Activated B cell treated with CpG ODN at 0.5 μM for 24 hours (primary cell): ENCODE measurements at places on chromosomes 11 and 22. TPM values are rescaled to one million over a fixed set of nuclear protein-coding genes. Genes with fewer than 3 reads are reported as not detected.

TCN2 gene
- total RNA-seq: not detected in 2 replicates

DNA sequence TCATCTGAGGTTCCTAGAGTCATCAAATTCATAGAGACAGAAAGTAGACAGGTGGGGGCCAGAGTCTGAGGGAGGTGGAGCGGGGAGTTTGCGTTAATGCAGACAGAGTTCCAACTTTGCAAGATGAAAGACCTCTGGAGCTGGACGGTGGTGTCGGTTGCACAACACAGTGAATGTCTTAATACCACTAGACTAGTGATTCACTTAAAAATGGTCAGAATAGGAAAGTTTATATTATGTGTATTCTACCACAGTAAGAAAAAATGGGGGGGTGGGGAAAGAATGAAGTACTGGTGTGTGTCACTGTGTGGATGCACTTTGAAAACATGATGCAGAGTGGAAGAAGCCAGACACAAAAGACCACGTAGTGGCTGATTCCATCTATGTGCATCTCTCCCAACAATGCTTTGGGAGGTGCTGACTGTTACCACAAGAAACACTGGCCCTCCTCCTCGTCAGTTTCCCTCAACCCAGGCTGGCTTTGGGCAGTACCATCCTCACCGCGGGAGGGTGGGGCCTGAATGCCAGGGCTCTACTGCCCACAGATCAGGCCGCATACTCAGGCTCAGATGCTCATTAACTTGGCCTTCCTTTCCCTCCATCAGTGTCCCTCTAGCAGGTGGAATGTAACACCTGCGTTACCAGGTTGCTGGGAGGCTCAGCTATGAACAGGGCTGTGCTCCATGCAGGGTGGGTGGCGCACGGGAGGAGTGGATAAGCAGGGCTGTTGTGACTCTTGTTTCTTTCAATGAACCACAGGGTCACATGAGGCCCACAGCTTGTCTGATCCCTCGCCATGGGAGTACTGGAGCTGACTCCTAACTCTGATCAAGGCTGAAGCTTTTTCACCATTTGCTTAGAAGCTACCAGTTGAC is 297.0 kb downstream of the CTTN start:
- H3K27ac ChIP-seq: no peak overlapping the region
- no peaks in the 10 kb centered on the region for H3K4me1 ChIP-seq
- no peak for DNase-seq
- H3K4me3 ChIP-seq: no peak overlapping the region
- H3K36me3 ChIP-seq: no peaks in the 10 kb centered on the region

HSPB2 gene
- total RNA-seq: not detected in 2 replicates

DNA sequence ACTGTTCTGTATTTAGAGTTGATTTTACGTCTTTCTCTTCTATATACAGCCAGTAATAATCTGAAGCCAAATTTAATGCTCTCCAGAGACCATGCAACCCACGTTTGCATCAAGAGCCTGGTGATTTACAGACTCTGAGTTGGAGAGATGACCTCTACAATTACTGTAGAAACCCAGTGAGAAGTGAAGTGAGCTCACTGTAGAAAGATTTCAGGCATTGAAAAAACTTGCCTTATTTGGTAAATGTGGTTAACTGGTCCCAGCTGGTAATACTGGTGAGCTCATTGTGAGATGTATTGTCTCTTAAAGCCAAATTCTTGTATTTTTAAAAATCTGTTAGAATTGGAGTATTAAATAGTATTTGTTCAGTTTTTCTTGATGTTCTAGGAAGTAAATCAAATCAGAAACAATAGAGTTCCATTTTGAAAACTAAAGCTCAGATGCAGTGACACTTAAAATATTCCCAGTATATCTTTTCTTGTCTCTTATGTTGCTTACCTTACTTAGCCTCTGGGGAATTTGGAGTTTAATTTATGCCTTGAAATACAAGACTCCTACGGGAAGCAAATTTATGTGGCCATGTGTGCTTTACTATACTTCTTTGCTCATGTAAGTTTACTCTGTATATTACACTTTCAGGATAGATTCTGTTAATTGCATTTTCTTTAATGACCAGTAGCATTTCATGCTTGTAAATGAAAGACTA is 189.9 kb downstream of the ARHGAP42 start:
- H3K27me3 ChIP-seq: no peaks in the 10 kb centered on the region
- H3K4me3 ChIP-seq: no peak overlapping the region
- no peak for DNase-seq
- peaks cover 6% of the 10 kb centered on the region for H3K36me3 ChIP-seq

- peaks cover 6% of the 10 kb centered on the region for H3K27me3 ChIP-seq
- DNase-seq: no peak
- no peaks in the 10 kb centered on the region for H3K4me1 ChIP-seq
- H3K4me3 ChIP-seq: no peak overlapping the region
- H3K27ac ChIP-seq: no peak overlapping the region
Observed at GRCh38 chr11:116229236-116229970, 543.4 kb downstream of the BUD13 start.
